ENCODE measurements at places on chromosomes 4 and X.

DNA sequence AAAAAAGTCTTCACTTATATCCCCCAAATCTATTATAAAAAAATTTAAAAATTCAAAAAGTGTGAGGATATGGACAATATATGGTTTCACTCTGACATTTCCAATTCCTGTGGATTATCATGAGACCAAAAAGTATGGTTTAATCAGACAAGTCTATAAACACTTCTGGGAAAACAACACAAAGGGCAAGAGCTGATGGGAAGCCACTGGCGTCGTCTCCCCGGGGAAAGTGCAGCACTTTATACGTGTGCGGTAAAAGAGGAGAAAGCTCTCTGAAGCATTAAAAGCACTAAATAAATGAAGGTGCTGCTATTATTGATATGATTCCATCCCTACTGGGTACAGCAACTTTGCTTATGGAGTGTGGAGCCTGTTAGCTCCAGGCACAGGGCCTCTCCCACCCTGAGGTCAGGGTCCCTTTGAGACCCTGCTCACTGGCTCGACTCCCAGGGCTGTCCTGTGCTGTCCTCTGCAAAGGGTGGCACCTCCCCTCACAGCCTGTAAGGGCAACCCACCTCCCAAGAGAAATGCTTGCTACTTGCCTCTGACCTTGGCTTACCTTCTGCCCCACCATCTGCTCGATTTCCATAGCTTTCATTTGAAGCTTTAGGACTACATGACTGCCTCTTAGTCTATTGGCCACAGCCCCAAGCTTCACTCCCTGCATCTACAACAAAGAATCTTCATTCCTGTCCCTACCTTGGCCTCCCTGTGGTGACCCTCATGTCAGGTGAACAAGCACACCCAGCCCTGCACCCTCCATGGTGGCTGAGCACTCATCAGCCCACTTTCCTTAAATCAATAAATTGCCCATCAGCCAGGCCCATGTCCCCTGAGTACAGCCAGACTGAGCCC lies 248.6 kb downstream of the HNRNPD start:
- DNase-seq = no peak

GRCh38 chrX:115693476-115693875 lies 132.5 kb downstream of the PLS3 start:
- DNase-seq = no peak

DNA sequence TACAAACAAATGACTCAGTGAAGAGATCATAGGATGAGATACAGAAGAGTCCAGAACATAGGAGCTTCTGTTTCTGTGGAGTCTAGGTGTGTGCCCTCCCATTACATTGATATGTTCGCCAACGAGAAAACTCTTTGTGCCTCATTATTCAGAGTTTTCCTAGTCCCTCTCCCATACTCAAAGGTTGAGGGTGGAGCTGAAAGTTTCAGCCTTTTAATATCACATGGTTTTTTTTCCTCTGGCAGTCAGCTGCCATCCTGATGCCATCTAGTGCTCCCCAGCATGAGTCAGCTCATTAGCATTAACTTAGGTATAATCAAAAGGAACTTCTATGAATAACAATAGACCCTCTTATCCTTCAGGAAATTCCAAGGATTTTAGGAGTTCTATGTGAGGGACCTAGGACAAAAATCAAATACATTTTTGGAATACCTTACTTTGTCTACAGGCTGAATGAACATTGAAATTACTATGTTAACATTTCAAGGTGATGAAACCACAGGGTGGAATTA lies 559.6 kb upstream of the AMOT start:
- no peak for DNase-seq

GRCh38 chrX:24672701-24673190 lies 21.0 kb upstream of the POLA1 start:
- no peak for DNase-seq

DNA sequence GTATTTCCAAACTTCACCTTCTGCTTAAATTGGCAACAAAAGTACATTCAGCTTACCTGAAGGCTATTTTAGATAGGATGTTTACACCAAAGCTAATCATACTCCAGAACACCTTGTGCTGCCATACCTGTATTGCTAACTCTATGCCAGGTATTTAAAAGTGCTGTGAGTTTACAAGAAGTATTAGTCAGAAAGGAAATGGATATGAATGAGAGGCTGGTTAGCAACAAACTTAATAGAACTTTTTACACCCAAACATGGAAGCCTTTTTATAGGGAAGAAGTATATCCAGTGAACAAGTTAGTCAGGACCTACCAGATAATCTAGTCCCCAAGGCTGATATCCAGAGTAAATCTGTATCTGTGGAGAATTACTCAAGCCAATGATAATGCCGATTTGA lies 131.2 kb upstream of the SPRY1 start:
- DNase-seq = no peak

DNA sequence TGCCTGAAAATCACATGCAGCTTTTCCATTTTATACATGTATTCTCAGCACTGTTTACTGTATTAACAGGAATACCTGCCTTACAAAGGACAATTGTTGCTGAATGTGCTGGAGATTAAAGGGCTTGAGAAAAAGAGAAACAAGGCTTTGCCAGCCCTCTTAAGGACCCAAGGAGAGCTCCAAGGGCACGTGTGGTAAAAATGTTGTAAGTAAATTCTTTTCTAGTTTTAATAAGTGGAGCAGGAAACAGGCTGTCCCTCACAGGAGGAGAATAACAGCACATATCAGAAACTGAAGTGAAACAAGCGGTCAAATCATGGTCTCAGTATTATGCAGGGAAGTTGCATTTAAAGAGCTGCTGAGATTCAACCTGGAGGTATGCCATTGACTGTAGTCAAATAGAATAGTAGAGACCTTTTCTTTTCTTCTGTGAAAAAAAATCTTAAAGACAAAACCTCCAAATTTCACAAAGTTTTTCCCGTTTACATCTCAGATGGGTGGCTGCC lies 18.5 kb downstream of the IGFBP7 start:
- DNase-seq = no peak

DNA sequence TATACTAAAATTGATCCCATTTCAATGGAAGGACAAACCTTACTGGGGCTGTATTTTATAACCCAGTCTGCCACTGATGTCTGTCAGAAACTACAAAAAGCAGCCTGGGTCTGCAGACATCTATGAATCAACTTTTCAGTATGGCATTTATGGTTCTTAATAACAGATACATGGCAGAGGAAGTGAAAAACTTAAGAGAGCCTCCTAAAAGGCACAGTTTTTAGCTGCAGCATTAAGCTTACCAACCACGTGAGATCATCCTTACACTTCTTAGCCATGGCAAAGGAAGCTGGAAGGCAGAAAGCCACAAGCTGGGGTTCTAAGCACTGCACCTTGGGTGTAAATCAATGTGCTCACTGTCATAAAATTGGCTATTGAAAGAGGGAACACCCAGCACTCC lies 16.6 kb upstream of the UGT2B17 start:
- no peak for DNase-seq

GRCh38 chr4:84971319-84971932 lies 4.9 kb upstream of the WDFY3 start:
- no peak for DNase-seq
